ENCODE measurements at places on chromosomes 3 and 15. TPM values are rescaled to one million over a fixed set of nuclear protein-coding genes. Genes with fewer than 3 reads are reported as not detected.

- DNase-seq, result no peak
These were observed 1029.2 kb downstream of the OTOL1 start for GRCh38 chr3:162525771-162526170.

GRCh38 chr15:69648775-69649735 is 196.4 kb downstream of the RPLP1 start:
- DNase-seq, result no peak

GRCh38 chr3:52313188-52313773 is 2.8 kb upstream of the DNAH1 start:
- DNase-seq, result no peak

GRCh38 chr3:43032646-43033628 is 53.8 kb downstream of the GASK1A start:
- DNase-seq, result no peak

GRCh38 chr3:184716622-184717398 is 4.9 kb upstream of the MAGEF1 start:
- DNase-seq, result no peak

Gene LARP6
- 5.1 TPM for total RNA-seq

DNA sequence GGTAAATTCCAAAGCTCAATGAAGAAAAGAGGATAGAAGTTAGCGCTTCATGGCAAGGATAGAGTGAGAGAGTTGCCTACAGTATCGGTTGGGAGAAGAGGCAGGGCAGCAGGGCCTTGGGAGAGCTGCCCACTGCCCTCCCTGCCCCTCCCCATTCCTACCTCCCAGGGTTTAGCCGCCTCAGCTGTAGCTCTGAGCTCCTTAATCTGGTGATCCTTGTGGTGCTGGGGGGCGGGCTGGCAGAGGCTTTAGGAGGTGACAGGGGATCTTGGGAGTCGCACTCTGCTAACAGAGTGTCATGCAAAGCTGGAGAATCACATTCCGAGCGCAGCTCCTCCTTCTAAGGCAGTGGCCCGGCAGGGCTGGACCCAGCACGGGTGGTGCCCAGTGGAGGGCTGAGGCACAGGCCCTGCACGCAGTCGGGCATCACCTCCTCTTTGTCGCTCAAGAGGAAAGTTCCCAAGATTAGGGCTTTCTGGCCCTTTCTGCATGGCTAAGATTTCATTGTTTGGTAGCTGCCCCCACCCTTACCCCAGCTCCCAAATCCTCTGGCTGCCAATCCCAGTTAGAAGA is 57.1 kb upstream of the POLG start:
- DNase-seq, result no peak

GRCh38 chr3:170765419-170766078 is 104.4 kb downstream of the RPL22L1 start:
- no peak for DNase-seq

DNA sequence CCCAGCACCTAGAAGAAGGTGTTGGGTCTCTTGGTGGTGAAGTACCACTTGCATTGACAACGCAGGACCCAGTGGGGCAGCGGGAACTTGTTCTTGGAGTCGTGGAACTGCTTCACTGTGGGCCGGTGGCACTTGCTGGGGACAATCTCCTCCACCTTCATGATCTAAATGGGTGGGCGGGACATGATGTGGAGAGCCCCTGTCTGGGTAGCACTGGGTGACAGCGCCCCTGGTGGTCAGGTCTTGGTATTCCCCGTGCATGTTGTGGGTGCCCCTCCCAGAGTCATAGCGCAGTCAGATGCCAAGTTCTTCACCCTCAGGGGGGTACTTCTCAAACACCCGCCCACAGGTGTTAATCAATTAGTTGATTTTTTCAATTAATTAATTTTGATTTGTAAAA is 60.2 kb downstream of the AGBL1 start:
- no peak for DNase-seq

DNA sequence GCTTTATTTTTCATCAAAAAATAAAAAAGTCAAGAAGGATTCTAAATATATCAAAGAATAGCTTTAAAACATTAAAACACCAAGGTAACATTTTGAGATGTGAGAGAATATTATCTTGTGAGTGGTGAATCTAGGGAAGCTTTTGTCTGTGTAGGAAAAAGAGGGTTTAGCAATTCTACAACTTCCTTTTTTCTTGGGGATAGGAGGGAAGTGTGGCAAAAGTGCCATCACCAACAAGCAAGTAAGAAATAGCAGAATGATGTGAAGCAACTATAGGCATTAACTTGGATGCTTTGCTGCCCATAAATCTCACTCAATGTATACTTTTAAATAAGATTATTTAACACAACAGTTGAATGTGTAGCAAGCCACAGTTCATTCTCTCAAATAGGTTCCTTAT is 57.8 kb upstream of the SUCLG2 start:
- DNase-seq, result no peak

DNA sequence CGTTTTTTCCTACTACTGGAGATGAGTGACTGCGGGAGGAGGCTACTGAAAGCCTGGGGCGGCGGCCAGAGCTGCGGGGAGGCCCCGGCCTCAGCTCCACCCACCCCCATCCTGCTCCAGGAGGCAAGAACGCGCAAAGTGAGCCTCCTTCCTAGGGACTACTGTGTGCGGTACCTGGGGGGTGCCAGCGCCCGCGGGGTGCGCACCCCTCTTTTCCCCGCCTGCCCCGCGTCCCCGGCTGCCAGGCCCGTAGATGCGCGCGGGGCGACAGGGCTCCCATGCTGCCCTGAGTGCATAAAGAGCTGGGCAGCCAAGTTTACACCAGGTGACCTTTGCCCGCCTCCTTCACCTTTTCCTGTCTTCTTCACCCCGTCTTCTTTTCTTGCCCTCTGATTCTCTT is 2.5 kb upstream of the USF3 start:
- DNase-seq, result peak; percentile 45

DNA sequence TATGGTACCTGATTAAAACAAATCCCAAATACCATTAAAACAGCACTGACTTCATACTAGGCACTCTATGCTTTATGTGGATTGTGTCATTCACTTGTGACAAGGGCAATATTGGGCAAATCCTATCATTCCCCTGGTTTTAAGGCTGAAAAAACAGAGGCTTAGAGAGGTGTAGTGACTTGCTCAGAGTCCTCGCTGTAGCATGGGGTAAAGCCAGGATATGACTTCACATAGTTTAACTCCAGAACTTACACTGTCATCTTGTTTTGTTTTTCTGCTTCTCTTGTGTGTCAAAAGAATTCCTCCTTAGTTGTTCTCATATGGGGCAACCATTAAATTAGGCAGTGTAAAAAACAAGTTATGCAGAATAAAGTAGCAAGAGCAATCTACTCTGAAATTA is 40.3 kb upstream of the ICE2 start:
- DNase-seq, result no peak

GRCh38 chr15:69081310-69082004 is 67.0 kb downstream of the NOX5 start:
- DNase-seq, result no peak

Gene SYNM
- 11.9 TPM for total RNA-seq

- no peak for DNase-seq
These were observed 1076.9 kb upstream of the CFAP20DC start for GRCh38 chr3:60126511-60127304.

DNA sequence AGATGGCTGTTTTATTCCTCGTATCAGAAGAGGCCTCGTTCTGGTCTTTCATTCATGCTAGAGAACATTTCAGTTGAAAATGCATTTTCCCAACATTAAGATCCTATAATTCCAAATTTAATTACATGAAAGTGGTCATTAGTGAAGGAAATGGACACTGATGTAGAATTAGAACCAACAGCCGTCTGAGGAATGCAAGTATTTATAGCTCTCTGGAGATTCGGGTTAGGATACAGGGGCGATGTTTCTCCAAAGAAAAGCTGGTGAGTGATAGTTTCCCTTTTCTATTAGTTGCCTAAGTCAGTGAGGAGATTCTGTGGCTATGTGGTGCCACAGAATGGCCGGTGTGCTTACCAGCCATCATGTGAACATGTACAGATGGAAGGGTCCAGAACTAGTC is 109.0 kb upstream of the IL12A start:
- no peak for DNase-seq

DNA sequence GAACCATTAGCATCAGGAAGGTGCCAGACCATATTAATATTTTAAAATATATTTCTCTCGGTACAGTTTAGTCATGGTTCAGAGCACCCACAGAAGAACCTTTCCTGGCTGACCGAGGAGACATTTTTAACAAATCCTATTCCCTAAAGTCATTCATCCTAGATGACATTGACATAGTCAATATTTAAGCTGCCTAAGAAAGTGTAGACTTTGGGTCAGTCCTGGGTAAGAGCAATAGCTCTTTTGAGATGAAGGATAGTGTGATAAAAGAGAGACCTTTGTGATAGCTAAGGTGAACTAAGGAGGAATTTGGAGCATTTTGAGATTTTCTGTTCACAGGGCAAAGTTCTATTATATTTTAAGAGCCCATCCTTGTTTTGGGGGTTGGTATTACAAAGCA is 47.5 kb downstream of the ZNF609 start:
- no peak for DNase-seq

- no peak for DNase-seq
These were observed 43.0 kb upstream of the ABI3BP start for GRCh38 chr3:101036213-101036618.

- DNase-seq, result no peak
These were observed 362.4 kb upstream of the LRRC3B start for GRCh38 chr3:26260139-26260538.

DNA sequence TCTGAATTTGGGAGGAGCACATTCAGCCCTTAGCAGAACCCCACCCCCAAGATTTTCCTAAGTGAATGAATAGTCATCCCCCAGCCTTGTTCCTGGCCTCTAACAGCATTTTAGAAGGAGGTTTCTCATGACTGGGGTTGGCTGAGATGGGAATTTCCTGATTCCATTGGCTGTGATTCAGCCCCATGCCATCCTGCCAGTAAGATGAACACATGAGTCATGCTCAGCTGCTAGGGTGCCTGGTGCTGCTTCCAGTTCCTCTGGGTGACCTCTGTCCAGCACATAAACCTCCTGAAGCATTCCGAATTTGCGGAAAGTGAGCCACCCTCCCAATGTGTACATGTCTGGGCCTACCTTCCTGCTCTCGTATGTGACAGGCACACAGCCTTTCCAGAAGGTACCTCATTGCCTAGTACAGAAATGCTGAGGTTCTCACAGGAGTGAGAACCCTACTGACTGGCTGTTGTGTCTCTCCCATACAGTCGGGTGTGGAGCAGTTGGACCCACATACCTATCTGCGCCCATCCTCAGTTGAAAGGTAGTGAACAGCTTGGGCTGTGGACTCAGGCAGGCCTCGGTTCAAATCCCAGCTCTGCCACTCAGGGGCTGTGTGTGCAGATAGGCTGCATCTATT is 91.7 kb downstream of the APBA2 start:
- peak; percentile 80 for DNase-seq

GRCh38 chr15:39787479-39787878 is 4.8 kb upstream of the FSIP1 start:
- no peak for DNase-seq

- DNase-seq, result no peak
These were observed 67.5 kb upstream of the MME start for GRCh38 chr3:155012584-155012983.

GRCh38 chr3:58164906-58165821 is 45.6 kb downstream of the DNASE1L3 start:
- peak; percentile 56 for DNase-seq
